ENCODE measurements at places on chromosomes 7 and 10.
A peak's percentile ranks its signal among the peaks of the same experiment; 100 is the strongest.

- DNase-seq = no peak
Measured at GRCh38 chr7:139948587-139949335, 114.0 kb downstream of the PARP12 start.

- DNase-seq = no peak
Measured at GRCh38 chr7:40570223-40570622, 435.4 kb downstream of the SUGCT start.

GRCh38 chr7:18420748-18421147 is 74.8 kb upstream of the HDAC9 start:
- no peak for DNase-seq

DNA sequence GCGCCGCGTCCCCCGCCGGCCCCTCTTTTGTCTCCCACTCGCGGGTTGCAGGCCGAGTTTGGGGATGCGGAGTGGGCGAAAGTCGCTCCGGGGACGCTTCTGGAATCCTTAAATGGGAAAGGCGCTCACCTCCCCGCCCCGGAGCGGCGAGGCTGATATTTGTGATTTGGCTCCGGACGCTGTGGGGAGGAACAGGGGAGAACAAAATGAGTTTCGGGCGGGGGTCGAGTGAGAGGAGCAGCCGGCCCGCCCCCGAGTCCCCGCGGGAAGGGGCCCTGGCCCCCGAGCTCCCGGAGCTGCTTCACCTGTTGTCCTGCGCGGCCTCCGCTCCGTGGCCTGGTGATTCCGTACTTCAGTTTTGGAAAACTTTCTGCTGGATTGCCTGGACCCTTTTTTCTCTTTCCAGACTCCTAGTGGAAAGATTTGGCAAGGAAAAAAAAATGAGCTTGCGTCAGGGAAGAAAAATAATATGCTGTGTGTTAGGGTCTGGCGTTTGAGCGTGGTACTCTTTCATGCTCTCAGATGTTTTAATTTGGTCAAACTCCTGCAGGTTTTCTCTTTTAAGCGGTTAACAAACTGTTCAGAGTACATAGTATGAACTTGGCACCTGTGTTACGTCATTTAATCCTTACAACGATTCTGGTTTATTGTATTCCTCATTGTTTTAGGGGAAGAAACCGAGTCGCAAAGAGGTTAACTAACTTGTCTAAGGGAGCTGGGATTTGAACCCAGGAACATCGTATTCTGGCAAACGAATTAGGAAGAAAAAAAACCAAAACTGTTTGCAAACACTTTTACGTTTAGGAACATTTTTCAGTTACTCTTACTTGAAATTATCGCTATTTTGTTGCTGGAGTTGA is 924 bp downstream of the BMPR1A start:
- peak; percentile 17 for DNase-seq

- DNase-seq = no peak
Measured at GRCh38 chr7:123863461-123863860, 18.5 kb downstream of the HYAL4 start.

GRCh38 chr7:134724606-134725005 is 54.8 kb upstream of the CALD1 start:
- no peak for DNase-seq

DNA sequence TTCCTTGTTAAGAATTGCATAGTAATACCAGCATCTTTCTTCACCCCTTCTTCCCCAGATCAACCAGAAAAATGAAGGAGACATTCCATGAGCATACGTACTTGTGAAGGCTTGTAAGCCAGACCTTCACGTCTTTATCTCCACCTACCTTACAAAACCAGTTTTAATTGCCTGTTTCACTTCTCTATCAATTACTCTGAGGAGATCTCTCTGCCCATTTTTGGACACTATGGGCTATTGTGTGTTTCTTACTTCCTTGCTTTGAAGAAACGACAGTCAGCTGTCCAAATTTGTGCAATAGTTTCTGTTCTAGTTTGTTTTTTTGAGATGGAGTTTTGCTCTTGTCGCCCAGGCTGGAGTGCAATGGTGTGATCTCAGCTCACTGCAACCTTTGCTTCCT is 349.7 kb upstream of the MBL2 start:
- no peak for DNase-seq

DNA sequence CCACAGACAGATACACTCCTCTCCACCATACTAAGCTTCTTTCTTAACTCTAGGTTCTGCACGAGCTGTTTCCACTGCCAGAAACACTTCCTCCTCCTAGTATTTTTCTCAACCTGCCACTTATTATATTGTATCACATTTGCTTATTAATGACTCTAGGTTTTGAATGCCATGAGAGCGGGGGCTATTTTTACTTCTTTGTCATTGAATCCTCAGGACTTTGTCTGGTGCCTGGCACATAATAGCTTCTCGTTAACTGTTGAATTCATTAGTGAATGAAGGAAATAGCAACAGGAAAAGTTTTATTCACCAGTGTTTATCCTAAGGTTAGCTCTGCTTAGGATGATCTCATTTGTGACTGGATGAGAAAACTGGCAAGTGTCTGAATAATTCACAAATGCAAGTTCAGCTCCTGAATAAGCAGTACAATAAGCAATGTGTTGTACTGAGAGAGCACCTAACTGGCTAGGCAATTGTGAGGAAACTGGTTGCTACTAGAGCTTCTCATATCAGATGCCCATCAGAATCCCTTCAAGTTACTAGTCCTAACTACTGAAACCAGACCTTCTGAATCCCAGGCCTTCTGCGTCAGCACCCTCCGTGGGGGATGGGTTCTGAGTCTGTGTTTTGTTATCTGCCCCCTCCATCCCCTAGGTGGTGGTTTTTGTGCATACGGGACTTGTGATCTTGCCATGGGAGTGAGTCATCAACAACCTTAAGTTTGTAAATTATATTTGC is 92.7 kb downstream of the LSMEM1 start:
- DNase-seq = no peak

DNA sequence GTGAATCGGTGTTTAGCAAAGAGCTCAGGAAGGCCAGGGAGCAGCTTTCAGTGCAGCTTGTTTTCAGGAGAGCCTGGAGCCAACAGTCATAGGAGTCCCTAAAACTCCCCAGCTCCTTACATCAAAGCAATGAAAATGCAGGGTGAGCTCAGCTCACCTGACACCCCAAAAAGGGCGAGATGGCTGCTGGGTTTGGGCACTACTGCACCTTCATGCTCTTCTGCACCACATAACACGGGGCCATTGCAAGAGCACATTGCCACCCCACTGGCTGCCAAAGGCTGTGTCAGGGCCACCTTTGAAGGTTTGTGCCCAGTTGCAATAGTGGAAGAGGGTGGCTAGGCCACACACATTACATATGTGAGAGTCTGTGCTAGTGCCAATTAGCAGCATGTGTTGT is 25.0 kb upstream of the FRMD4A start:
- no peak for DNase-seq

- DNase-seq = peak; percentile 84
Measured at GRCh38 chr7:26078437-26079336, 73.3 kb upstream of the NFE2L3 start.

DNA sequence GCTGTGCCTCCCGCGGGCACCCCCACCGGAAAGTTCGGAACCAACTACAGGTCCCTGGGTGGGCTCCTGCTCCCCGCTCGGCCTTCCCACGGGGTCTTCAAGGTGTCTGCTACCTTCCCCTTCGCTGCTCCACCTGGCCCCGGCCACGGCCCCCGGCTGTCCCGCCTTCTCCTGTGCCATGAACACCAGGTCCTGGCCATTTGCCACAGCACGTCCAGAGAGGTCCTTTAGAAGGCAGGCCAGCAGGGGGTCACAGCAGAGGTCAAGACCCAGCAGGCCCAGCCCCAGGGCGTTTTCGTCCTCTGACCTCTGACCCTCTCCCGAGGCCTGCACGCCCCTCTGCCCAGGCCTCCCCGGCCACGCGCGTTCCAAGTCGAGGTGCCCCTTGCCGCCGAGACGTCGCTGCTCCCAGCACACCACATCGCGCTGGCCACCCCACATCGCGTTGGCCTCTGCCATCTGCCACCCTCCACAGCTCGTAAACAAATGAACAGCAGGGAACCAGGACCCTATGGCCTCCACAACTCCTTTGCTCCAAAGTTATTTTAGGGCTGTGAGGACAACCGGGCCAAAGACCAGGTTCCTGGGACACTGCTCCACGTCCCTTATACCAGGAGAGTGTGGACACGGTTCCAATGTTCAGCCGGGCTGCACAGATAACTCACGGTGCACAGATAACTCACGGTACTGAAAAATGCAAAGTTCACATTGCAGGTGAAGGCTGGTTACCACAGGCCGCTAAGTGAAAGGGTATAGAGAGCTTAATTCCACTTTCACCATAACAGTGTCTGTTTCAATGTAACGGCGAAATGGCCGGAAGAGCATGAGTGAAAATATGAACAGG is 74.3 kb downstream of the CFAP46 start:
- no peak for DNase-seq

DNA sequence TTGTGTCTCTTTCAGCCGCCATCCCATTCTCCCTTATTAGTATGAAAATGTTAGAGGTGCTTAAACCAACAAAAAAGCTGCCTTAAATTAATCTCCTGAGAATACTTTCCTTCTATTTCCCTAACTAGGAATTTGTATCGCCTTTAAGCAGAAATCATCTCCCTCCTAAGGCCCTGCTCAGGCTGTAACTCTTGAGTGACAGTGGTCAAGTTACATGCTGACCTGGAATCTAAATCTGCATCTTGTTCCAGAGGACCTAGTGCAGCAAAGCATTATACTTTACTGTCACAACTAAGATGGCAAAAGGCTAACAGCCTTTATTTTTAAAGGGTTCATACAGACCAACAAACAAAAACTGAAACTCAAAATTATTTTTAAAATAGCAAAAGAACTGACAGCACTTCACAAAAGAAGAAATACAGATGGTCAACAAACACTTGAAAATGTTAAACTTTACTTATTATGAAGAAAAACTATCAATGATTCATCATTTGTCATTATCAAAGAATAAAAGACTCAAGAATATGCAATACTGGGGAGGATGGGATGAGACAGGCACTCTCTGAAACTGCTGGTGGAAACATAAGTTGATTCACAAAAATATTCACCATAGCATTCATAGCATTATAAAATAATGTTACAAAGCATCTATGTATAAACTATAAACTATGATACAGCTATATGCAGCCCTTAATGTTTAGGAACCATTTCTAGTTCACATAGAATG is 11.0 kb downstream of the CYREN start:
- no peak for DNase-seq

DNA sequence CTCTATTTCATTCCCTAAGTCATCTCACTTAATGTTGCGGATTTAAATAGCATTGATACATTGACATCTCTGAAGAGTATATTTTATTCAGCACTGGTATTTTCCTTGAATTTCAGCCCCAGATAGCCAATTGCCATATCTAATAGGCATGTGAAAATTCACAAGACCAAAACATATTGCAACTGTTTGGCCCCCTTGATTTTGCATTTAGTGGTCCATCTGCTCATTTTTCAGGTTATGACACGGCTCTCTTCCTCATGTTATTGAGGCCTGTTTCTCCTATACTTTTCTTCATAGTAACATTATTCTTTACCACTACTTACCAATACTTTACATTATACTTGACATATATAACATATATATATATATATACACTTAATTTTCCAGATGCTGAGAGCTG is 43.7 kb downstream of the MKLN1 start:
- DNase-seq = no peak

- no peak for DNase-seq
Measured at GRCh38 chr10:30436671-30437030, 2.7 kb downstream of the MAP3K8 start.

- no peak for DNase-seq
Measured at GRCh38 chr7:134619627-134620331, 26.9 kb upstream of the BPGM start.

DNA sequence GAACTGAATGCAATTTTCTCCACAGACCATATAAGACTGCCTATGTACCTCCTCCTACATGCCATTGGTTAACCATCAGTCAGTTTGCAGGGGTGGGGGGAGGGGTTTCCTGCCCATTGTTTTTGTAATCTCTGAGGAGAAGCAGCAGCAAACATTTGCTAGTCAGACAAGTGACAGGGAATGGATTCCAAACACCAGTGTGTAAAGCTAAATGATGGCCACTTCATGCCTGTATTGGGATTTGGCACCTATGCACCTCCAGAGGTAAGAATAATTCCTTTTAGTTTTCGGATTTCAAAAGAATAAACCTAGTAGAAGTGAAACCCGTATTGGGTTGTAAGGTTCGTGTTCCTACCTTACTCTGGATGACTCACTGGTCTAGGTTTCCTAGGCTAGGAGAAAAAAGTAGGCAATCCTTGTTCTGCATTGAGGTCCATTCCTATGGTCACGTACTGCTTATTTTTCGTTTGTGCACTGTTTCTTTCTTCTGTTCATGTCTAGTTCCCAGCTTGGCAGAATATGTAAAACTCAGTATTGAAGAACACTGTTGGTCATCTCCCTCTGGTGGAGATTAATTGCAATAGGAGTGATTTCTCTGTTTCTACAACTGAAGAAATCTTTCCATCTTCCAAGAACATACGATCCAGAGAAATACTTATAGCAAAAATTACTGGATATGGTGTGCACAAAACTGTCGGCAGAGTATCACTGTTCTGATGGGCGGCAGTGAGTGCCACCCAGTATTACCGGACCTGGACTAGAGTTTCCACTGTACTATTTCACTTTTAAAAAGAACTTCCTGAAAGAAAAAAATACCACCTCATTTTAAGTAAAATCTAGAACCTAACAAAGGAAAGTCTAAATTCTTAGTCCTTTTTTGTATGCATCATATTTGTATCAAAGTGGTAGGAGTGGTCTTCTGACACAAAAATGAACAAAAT is at the start of gene AKR1C3:
Gene AKR1C3, plus strand, starts transcription at position 150 of the 941 bp plus-strand sequence. Its CDS starts 31 bp downstream, at position 181.
- no peak for DNase-seq

GRCh38 chr7:101816595-101817470 is 593 bp upstream of the CUX1 start:
- peak; percentile 33 for DNase-seq

DNA sequence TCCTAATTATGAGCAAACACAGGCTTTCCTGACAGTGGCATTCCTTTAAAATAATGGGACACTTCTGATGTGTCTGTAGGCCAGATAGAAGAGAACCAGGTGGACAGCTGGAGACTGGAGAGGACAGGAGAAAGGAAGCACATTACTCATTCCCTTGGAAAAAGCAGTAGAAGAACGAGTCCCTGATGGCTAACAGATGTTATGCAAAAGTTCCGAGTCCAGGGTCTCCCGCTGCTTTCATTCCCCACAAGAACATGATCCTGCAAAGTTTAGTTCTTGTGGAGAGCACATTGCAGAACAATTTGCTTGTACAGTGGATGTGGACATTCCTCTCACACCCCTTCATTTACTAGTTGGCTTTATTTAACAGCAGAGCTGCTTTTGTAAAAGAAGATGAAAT is 137.6 kb downstream of the GPAM start:
- DNase-seq = no peak

DNA sequence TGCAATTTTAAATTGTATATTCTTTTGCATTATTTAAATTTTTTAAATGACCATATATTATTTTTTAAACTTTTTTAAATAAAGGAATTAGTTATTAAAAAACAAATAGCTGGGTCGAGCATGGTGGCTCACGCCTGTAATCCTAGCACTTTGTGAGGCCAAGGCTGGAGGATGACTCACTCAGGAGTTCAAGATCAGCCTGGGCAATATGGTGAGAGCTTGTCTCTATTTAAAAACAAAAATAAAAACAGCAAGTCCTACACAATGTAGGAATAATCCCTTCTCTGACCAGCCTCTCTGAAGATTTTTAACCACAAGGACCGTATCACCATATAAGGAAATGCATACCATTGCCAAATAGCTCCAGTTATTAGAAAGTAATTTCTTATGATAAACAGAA is 19.6 kb downstream of the NOC3L start:
- no peak for DNase-seq

- DNase-seq = no peak
Measured at GRCh38 chr10:1137499-1138163, 81.4 kb downstream of the WDR37 start.

- peak; percentile 3 for DNase-seq
Measured at GRCh38 chr7:80918909-80919721, at the start of gene SEMA3C. SEMA3C (minus strand) TSS chr7:80919051; CDS start chr7:80916781, 2,270 bp downstream.

GRCh38 chr10:86840498-86840897 is 84.1 kb downstream of the BMPR1A start:
- no peak for DNase-seq

All from stimulated activated CD4-positive, alpha-beta T cell treated with anti-CD3 and anti-CD28 coated beads, Interleukin-4, amount 100 ng/mL, for 1 hour (primary cell).